ENCODE measurements at places on chromosomes 16 and 17.

DNA sequence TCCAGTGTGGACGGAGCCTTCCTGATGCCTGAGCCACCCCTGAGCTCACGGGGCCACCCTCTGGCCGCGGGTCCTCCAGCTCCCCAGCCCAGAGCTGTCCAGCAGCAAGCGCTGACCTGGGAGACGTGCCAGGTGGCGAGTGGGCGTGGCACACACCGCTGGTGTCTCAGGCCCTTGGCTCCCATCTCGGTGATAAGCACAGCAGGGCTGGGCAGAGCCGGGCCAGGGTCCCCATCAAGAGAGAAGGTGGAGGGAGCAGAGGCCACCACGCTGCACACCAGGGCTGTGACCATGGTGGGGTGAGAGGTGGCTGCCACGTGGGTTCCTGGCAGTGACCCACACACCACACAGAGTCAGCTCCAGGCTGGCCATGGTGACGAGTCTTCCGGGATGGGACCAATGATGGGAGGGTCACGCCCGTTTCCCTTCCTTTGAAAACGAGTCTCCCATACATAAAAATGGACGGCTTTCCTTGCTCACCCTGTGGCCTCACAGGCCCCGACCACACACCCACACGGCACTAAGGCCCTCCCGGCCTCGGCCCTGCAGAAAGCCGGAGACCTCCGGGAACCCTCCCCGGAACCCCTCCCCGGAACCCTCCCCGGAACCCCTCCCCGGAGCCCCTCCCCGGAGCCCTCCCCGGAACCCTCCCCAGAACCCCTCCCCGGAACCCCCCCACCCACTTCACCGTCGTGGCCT is 16.8 kb downstream of the UTS2R start:
- no peak for DNase-seq

DNA sequence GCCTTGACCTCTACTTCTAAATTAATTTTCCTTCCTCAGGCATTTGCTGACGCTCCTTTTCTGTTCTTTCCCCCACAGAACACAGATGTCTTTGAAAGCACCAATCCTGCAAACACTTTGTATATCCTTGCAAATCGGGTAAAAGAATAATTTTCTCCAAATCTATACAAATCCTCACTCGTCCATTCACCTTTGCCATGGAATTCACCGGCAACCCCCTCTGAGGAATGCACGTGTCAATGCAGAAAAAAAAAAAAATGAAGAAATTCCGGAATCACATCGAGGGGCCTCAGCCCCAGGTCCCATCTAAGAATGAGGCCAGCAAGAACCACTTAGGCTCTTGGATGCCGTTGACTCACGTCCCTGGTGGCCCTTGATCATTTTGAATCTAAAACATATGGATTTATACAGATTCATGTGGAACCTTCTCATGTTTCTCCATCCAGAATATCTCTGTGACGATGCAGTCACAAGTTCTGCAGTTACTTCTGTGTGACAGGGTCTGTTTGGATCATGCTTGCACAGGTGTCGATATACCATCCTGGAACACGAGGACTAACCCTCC is 136.9 kb downstream of the RBFOX3 start:
- no peak for DNase-seq

GRCh38 chr16:27724482-27725235 is 174.7 kb downstream of the KATNIP start:
- DNase-seq = no peak

DNA sequence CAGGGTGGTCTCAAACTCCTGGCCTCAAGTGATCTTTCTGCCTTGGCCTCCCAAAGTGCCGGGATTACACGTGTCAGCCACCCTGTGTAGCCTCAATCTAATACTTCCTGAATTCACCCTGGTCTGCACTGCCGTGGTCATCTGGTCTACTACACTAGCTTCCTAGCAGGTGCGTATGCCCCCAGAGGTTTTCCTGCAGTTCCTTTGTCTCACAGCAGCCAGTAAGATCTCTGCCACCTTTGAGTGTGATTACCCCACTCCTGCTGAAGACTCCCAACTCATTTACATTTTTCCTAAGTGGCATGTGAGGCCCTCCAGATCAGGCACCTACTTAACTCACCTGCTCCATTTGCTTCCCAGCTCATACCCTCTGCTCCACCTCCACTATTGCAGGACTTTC is 5.1 kb upstream of the DDX19A start:
- DNase-seq = no peak

- DNase-seq = no peak
These were observed 151.0 kb upstream of the CDC42EP4 start for GRCh38 chr17:73462823-73463222.

GRCh38 chr17:7961421-7961820 is 29.4 kb downstream of the CNTROB start:
- no peak for DNase-seq

DNA sequence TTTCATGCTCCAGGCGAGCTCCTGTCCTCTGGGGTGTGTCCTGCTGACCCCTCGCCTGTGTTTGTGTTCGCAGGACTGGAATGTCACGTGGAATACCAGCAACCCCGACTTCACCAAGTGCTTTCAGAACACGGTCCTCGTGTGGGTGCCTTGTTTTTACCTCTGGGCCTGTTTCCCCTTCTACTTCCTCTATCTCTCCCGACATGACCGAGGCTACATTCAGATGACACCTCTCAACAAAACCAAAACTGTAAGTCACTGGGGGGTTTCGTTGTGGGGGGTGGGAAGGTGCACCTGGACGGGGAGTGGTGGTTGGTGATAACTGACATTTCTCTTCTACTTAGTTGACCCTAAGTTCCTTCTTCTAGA is 58.3 kb downstream of the ABCC1 start:
- DNase-seq = no peak

DNA sequence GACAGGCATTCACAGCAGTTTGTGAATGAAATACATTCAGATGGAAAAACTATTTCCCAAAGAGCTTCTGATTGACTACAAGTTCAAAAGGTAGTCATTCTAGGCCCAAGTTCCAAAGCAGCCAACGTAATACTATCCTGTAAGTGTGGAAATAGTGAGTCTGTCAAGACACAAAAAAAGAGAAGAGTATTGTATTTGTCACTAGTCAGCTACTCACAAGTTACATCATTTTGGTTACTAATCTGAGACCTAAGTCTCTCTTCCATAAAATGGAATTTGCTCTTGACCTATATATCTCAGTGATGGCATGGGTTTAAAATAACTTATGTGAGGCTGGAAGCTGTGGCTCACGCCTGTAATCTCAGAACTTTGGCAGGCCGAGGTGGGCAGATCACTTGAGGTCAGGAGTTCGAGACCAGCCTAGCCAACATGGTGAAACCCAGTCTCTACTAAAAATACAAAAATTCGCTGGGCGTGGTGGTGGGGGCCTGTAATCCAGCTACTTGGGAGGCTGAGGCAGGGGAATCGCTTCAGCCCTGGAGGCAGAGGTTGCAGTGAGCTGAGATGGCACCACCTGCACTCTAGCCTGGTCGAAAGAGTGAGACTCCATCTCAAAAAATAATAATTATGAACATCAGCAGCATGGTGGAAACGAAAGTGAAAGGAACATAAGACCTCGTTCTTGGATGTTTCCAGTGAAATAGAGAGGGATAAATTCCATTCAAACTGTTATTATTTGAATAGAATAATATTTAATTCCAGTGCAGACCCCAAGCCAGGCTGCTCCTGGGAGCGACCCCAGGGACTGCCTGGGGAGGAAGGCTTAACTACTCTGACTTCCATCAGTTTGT is 2.9 kb downstream of the CMC2 start:
- DNase-seq = no peak

GRCh38 chr16:81562926-81563325 is 118.3 kb downstream of the CMIP start:
- DNase-seq = no peak

DNA sequence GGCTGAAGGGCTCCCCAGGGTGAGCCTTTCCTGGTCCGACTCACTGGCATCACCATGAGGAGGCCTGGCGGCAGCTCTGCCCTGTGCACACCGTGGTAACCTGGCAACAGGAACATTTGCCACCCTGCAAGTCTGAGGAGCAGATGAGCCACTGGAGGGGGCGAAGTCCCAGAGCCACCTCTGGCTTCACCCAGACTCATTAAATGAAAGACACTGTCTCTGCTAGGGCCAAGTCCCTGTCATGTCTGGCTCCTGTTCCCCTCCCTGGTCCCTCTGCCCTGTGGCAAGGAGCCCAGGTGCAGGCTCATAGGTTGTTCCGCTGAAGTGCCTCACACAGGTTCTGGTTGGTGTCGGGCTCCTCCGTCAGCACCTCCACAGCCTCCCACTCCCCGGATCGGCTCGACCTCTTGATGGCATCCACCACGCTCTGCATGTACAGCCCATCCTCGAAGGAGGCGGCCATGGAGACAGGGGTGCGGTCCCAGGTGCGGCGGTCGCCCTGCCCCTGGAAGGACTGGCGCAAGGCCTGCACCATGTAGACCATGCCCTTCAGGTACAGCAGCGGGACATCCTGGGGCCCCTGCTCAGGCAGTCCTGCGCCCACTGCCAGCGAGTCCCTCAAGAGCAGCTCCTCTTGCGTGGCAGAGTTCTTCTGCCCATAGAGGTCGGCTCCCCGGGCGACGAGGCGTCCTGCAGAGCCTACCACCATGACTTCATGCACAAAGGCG is 8.4 kb downstream of the C16orf86 start:
- DNase-seq = no peak

DNA sequence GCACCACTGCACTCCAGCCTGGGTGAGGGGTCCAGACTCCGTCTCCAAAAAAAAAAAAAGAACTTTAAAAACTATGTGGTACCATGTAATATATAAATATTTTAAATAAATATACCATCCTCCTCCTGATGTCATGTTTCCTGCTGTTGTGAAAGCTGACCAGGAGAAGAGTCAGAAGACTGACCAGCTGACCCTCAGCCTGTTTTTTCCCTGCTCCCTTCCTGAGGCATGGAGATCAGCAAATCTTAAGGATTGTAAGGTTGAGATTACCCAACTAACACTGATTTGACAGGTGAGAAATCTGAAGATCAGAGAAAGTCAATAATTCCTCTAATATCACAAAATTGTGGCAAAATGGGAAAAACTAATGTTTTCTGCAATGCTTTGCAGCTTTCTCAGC is 18.1 kb downstream of the NCOR1 start:
- no peak for DNase-seq

GRCh38 chr16:50831751-50832150 is 89.9 kb downstream of the CYLD start:
- DNase-seq = no peak

DNA sequence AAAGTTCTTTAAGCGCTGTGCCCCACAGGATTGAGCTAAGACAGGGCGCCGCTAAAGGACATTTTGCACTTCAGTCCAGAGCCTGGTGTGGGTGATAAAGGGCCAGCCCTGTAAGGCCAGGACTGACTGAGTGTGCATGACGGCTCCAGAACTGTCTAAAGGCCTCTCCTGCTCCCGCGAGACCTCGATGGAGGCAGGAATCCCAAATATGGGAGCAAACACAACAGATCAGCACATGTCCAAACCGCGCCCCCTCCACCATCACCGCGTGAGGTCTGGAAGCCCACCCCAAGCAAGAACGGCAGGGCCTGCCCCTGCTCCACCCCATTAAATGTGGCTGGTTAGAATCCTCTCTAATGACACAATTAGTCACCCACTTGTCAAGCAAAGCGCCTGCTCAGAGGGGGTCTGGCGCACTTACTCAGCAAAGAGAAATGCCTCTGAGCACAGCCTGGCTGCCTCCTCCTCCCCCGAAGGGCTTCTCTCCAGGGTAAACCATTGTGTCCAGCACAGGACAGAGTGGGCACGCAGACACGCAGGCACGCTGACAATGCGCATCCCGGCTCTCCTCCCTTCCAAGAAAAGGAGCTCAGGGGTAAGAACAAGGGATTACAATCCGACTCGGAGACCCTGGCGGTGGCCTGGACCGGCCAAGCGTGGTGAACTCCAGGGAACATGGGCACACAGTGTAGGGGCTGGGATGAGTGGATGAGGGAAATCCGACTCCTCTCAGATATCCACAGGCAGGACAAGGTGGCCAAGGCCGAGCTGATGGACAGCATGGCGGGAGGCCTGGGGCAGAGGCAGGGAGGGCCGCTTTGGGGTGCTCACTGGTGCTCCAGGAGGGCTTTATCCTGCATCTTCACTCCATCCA is 1.5 kb downstream of the MXRA7 start:
- peak; percentile 51 for DNase-seq

- no peak for DNase-seq
These were observed 18.6 kb upstream of the PITPNM3 start for GRCh38 chr17:6574687-6575595.

DNA sequence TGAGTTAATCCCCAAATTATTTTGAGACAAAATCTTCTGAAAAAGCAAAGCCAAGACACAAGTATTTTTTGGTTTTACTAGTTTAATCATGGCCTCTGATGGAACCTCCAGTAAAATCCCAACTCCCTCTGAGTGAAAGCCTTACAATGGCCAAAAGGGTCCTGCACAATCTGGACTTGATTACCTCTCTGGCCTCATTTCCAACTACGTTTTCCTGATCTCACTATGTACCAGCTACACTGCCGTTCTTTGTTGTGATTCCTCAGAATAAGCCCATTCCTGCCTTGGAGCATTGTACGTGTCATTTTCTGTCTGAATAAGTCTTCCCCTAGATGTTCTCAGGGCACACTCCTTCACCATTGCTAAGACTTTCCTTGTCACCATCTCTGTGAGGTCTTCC is 37.3 kb downstream of the SPOP start:
- no peak for DNase-seq

DNA sequence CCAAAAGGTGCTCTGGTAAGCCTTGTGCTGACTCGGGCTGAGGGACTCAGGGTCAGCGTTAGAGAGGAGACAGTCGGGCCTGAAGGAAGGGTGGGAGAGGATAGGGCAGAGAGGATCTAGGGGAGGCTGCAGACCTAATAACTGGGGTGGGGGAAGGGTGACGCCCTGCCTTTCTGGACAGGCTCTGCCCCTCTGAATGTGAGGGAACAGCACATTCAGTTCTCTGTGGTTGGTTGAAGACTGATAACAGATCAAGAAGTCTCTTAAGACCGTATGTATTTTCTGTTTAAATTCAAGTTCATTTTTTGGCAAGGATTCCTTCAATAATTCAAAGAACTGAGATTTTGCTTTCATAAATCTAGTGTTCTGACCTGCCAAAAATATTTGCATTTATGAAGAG is 56.2 kb upstream of the TEKT3 start:
- DNase-seq = no peak

DNA sequence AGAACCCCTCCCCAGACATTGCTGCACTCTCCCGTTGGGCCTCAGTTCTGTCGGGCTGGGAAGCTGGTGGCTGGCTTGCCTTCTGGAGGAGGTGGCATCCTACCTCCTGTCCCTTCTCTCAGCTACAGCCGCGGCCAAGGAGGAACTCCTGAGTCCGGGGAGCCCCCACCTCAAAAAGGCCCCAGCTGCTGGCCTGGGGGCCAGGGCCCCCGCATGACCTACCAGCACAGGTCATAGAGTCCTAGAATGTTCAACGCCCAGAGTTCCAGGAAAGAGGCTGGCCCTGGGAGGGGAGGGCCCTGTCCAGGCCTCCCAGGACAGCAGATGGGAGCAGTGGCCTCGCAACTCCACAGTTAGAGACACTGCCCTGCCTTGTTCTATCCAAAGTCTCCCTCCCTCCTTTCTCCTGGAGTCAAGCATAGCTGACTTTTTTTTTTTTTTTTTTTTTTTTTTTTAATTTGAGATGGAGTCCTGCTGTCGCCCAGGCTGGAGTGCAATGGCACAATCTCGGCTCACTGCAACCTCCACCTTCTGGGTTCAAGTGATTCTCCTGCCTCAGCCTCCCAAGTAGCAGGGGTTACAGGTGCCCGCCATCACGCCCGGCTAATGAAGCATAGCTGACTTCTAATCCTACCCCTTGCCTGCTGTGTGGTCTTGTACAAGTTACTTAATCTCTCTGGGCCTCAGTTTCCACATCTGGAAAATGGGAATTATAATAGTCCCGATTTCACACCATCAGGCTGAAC is 7.1 kb downstream of the CARHSP1 start:
- no peak for DNase-seq
